Activated gamma-delta T cell treated with Interleukin-2 at 50 U/mL for 16 hours (primary cell): ENCODE measurements at places on chromosomes 6 and 20.

GRCh38 chr20:53815509-53815908 is 221.9 kb upstream of the ZNF217 start:
- DNase-seq: no peak

DNA sequence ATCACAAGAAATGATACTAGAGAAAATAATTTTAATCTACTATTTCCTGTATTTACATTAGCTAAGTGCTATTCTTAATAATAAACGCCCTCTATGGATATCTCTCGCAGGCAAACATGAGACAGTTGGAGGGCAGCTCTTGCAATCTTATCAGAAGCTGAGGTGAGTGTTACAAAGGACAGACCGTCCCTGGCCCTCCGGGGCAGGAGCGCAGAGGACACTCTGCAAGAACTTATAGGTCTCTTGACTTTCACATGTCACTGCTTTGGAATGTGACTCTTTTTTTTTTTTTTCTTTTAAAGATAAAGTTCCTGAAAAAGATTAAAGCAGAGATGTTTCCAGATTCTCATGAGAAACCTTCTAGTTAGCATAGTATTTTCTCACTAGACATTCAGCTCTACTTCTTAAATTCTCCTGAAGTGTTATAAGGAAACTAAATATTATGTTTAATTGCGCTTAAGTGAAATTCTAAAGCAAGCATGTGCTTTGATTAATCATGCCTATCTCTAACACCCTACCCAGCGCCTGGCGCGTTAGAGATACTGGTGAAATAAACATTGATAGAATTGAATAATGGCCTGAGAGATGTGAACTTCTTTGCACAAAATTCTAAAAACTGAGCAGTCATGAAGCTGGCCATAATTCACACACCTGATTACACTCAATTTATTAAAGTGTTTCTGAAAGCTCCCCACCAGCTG is 57.4 kb downstream of the SYTL3 start:
- DNase-seq: no peak

- no peak for DNase-seq
Measured at GRCh38 chr6:82555801-82556200, 192.2 kb downstream of the TPBG start.

GRCh38 chr20:63977739-63978276 is 1.6 kb downstream of the SAMD10 start:
- DNase-seq: peak; percentile 61
